ENCODE measurements at places on chromosomes 2 and 18.
A peak's percentile ranks its signal among the peaks of the same experiment; 100 is the strongest.

- DNase-seq: no peak
These were observed 3.5 kb downstream of the DQX1 start for GRCh38 chr2:74522516-74522915.

GRCh38 chr2:157439824-157440186, 4.1 kb downstream of the CYTIP start:
- DNase-seq: no peak

DNA sequence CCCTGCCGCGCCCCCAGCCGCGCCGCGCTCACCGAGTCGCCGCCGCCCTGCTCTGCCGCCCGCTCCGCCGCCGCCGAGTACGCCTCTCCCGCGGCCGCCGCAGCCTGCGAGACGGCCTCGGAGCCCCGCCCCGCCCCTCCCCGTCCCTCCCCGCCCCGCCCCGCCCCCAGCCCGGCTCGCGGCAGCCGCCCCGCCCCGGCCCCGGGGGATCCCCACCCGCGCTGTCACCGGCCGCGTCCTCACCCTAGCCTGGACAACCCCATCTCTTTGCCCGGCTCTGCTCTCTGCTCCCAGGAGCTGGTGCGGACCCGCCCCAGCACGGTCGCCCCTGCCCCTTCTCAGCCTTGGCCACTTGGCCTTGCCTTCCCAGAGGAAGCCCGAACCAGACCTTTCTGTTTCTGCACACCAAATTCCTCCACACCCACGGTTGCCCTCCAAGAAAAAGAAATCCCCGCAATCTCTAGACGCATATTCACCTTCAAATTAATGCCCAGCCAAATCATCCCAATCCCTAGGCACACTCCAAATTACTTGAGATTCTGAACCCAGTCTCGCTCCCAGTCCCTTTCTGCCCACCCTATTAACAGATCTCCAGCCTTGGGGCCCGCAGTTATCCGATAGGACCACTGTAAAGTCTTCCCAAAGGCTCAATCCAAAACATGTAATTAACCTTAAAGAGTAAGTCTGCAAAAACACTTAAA, at the start of gene CYRIA:
CYRIA (minus strand) TSS at position 87 of the 701 bp plus-strand sequence. CDS start 77,715 bp downstream, outside the sequence.
- DNase-seq: peak; percentile 66

GRCh38 chr2:237743561-237744269, 54.9 kb upstream of the RBM44 start:
- no peak for DNase-seq

GRCh38 chr2:238747114-238747513, 100.8 kb upstream of the TWIST2 start:
- no peak for DNase-seq

GRCh38 chr2:105404736-105405135, 5.9 kb upstream of the FHL2 start:
- DNase-seq: no peak

Data from stimulated activated naive CD8-positive, alpha-beta T cell treated with anti-CD3 and anti-CD28 coated beads, Interleukin-15, Interleukin-2, amounts not matched to agents 100 U/mL and 50 U/mL, for 24 hours (primary cell).